Stimulated activated CD8-positive, alpha-beta memory T cell treated with anti-CD3 and anti-CD28 coated beads, Interleukin-4, amount 100 ng/mL, for 48 hours (primary cell): ENCODE measurements at places on chromosomes 6 and 20.

DNA sequence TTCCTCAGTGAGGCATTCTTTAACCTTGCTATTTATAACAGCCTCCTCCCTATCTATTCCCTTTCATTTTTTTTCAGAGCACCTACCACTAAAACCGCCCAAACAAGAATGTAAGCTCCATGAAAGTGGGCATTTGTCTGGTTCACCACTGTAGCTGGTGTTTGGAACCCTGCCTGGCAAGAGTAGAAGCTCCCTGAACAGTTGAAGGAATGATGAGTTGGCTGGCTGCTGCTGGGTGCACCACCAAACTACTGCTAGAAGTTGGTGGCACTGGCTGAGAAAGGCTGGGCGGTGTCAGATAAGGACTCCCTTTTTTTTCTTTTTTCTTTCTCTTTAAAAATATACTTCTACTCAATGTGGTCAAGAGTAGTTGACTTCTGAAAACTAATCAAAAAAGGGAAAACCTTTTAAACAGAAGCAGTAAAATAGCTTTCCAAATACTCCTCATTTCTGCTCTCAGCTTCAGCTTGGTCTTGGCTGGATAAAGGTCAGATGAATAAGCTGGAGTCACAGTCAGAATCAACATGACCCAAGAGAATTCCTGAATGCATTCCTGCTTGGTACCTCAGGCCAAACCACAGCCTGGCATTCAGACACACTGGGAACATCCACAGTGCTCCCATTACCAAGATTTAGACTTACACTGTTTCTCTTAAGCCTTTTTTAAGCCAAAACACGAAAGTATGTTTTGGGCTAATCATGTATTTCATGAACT is 38.0 kb downstream of the RTN4IP1 start:
- DNase-seq: no peak

GRCh38 chr6:3656076-3656475 is 95.4 kb downstream of the PXDC1 start:
- DNase-seq: no peak

DNA sequence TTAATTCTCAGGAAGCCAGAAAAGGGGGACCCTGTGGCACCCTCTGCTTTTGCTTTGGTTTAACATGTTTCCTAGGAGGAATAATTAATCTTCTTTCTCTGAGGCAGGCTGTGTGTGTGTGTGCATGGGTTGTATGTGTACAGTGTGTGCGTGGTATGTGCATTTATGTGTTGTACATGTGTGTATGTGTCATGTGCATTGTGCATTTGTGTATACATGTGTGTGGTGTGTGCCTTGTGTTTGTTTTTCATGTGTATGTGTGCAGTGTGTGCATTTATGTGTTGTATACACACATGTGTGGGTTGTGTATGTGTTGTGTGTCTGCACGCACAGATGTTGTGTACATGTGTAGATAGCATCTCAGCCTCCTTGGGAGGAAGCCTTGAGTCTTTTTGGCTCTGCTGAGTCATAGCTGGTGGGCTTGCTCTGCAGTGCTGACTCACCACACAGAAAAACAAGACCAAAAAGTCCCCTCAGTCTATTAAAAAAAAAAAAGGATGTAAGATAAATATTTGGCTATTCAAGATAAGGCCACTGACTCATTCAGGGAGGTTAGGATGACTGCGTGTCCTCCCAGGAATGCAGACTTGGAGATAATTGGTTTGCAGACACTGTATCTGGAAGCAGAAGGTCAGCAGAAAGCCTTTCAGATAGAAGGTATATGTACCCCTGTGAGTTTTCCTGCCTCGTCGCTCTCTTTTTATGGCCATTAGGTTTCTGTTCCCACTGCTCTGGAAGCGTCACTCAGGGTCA is 58.6 kb downstream of the SYNJ2 start:
- DNase-seq: peak; percentile 49

DNA sequence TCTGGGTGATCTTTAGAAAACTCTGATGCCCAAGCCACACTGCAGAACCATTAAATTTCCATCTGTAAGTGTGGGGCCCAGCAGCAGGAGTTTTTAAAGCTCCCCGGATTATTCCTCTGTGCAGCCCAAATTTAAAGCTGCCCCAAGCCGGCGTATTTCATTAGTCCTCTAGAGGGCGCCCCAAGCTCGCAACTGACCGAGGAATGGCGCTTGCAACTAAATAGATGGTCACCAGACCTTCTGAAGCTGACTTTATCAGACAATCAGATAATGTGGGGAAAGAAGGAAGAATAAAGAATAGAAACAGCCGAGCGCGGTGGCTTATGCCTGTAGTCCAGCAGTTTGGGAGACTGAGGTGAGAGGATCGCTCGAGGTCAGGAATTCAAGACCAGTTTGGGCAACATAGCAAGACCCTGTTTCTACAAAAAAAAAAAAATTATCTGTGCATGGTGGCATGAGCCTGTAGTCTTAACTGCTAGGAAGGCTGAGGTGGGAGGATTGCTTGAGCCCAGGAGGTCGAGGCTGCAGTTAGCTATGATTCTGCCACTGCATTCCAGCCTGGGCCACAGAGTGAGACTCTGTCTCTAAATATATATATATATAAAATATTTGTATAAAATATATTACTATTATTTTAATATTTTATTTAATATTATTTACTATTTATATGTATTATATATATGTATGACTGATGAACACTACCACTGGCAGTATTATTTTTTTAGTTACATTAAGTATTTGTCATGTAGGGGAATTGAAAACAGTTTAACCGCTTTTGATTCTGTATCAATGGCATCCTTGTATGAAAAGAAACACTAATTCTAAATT is 56.0 kb downstream of the OTOR start:
- DNase-seq: peak; percentile 74

DNA sequence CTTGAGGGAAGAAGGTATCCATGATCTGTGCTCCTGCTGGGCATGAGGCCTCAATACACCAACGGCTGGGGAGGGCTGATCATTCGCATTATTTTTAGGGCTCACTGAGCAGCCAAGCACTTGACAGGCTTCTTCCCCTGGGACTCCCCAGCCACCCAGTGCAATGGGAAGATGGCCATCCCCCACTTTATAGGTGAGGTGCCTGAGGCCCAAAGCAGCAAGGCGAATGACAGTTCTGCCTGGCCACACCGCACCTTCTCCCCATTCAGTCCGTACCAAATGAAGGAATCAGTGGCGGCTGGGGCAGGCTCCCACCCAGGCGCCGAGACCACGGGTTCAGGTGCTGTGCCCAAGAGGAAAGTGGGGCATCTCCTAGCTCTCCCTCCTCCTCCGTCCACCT is 4.4 kb upstream of the FAM209A start:
- DNase-seq: no peak

- DNase-seq: no peak
Observed at GRCh38 chr6:105484238-105485161, 81.6 kb upstream of the PREP start.

- no peak for DNase-seq
Observed at GRCh38 chr20:10438217-10438616, 3.1 kb downstream of the SLX4IP start.

DNA sequence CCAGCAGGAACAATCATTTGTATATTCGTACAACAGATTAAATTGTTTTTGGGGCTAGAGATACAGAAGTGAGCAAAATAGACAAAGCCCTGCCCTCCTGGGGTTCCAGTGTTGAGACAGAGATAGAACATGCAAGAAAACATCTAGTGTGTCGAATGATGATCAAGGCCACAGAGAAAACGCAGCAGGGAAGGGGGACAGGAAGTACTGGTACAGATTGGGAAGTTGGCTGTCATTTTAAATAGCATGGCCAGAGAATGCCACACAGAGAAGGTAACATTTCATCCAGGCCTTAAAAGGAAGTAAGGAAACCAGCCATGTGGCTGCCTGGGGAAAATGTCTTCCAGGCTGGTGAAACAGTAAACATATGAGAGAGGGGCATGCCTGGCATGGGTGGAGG is 202.6 kb upstream of the MYLIP start:
- DNase-seq: no peak

DNA sequence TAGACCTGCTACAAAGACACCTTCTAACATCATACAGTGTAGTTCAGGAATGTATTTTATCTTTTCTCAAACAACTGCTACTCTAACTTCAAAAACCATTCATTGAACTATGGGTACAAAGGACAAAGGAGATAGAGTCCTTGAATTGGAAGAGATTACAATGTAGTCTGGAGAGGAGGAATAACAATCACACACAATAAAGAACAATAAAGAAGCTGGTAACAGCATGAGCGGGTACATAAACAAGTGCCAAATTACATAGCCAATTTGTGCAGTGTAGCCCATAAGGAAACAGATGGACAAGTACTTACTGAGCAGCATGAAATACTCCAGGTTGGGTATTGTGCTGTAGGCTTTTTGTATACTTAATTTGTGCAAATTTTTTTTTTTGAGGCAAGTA is 44.3 kb downstream of the OSTM1 start:
- DNase-seq: no peak

- DNase-seq: no peak
Observed at GRCh38 chr20:62606551-62607201, 35.6 kb upstream of the SLCO4A1 start.

- DNase-seq: no peak
Observed at GRCh38 chr6:56965126-56965525, 10.2 kb downstream of the BEND6 start.

DNA sequence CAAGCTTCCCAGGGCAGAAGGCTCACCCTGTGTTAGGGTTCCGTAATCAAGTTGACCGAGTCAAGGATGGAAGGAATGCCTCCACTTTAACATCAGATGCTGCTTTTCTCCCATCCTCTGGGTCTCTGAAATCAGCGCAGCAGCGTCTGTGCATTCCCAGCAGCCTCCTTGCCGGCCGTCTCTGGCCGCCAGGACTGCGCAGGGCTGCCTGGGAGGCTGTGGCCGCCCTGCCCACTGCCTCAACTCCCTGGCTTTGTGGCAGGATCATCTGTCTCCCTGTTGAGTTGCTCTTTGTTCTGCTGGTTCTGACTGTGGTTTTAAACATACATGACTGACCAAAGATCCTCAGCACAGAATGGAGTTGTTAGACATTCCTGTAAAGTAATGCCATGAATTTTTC is 56.5 kb downstream of the DLL1 start:
- no peak for DNase-seq

DNA sequence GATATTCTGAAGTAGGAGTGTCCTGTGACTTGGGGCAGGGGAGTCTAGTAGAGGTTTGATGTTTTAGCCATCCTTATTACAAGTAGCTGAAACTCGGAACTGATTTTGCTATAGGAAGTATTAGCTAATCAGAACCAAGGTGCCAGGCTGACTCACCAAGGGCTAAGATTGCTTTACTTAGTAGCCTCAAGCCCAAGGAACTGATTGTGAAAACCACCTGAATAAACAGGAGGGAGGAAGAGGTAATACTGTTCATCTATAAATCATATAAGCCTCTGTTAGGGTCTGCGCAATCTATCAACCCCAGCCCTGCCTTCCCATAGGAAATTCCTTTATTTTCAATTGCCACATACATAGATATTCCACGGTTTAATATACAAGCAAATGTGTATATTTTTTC is 54.4 kb downstream of the GNAS start:
- DNase-seq: no peak

DNA sequence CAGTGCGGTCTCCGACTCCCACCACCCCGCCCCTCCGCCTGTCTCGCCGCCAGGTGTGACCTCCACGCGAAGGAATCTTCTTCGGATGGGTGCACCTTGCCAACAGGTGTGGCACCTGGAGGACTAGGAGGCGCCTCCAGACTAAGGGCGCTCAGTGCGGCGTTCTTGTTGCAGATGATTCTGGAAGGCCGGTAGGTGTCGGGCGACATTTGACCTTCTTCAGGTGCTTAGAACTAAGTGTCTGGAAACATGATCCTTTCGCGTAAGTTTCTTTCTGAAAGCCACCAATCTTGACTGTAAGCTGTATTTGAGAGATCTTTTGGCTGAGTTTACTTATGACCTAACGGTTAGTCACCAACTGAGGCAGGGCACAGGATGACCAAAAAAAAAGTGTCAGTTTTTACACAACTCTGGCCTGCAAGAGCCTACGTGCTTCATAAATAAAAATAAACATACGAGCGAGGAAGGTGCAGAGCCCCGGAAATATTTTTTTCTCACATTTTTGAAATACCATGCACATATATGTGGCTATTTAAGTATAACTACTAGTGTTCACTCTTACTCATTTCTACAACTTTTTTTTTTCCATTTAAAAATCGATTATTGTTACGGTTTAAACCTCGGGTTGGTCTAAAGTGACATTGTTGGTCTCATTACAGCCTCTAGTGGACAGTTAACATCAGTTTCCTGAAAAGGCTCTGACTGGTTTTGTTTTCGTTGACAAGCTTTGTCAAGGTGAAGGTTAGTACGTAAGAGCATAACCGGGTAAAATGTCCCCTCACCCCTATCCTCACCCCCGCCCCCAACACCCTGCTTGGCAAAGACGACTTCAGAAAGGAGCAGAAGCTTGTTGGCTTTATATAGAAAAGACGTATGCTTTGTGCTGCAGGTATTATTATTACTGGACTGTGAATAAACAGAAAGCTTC is 1.6 kb upstream of the ATXN1 start:
- peak; percentile 61 for DNase-seq

DNA sequence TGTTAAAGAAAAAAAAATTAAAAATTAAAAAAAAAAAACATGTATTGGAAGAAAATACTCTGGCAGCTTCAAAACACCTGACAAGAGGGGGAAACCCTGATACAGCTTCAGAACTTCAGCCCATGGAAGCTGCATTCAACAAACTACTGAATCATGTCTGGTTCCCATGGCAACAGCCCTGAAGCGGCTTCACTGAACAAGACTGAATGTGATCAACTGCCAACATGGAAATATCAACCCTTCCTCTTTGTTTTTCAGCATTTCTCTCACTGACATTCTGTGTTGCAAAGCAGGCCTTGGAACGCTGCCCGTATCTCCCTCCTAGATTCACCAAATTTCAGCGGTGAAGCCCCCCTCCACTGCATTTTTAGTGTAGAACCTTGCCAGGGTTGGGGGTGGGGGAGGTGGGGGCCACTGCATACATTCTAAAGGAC is 91.3 kb upstream of the SHLD1 start:
- peak; percentile 63 for DNase-seq

DNA sequence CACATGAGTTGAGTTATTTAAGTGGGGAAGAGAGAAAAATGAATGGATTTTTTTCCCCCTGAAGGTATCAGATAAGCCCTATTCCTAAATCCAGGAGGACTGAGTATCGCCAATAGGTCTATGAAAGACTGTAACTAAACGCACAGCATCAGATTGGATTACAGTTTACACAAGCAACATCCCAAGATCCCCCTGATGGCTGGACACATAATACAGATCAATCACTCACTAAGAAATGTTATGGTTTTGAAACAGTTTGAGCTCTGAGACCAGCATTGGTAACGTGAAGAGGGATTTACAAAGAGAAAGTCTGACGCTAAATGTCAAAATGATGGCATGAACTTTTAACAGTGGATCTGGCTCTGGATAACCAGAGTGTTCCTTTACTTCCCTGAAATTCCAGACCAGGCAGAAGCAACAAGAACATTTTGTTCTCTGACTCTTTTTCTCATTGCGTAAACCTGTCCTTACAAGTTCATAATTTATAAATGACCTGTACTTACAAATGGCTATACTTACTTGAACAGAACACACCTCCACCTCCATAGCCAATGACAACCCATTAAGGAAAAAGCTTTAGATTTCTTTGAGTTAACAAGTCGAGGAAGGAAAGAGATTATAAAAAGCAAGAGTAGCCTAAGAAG is 131.8 kb upstream of the BEND3 start:
- DNase-seq: no peak
